Spinal cord (tissue), 10 donors: ENCODE measurements at places on chromosomes 1 and 21. TPM values are rescaled to one million over a fixed set of nuclear protein-coding genes. Genes with fewer than 3 reads are reported as not detected.

SPEN gene
- total RNA-seq = 59.0 TPM

RAB42 gene
- total RNA-seq = 9.2 TPM

ADAMTS1 gene
- 20.5 TPM for total RNA-seq

DNA sequence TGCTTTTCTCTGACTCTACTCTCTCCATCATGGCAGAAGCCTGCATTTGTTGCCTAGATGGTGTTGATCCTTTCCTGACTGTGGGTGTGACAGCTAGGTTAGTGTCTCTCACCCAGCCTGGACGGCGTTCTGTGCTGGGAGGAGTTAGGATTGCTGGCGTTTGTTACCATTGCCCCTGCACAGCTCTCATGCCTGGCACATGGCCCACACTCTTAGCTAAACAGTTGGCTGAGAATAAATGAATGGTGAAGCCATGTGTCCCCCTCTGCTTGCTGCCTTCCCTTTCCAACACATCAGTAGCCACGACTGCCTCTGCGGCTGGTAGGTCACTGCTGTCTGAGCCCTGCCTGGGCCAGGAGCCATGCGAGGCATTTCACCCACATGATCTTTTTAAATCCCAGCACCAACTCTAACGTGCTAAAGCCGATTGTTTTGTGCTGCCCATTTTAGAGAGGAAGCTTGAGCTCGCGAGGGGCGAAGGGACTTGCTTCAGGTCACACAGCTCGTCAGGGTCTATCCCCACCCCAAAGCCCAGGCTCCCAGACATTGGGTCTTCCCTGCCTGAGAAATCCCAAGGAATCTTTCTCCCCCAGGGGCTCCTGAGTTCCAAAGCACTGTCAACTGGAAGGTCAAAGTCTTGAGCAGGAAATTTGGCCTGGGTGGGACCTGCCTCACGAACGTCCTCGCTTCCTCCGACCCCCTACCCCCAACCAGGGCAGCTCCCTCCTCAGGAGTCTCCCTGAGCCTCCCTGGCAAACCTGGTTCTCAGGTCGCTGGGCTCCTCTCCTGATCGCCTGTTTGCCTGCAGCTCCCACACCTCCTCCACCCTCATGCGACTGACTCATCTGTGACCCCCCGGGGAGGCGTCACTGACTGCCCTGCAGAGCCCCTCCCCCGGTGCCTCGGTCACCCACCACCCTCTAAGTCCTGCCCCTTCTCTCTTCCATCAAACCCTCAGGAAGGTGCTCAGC, 271.7 kb upstream of the C1orf174 start:
- peak; percentile 37 for DNase-seq

GRCh38 chr1:231561647-231562383, 33.3 kb downstream of the TSNAX start:
- no peak for DNase-seq

- no peak for DNase-seq
Measured at GRCh38 chr1:164518692-164519332, 40.2 kb upstream of the PBX1 start.

DNA sequence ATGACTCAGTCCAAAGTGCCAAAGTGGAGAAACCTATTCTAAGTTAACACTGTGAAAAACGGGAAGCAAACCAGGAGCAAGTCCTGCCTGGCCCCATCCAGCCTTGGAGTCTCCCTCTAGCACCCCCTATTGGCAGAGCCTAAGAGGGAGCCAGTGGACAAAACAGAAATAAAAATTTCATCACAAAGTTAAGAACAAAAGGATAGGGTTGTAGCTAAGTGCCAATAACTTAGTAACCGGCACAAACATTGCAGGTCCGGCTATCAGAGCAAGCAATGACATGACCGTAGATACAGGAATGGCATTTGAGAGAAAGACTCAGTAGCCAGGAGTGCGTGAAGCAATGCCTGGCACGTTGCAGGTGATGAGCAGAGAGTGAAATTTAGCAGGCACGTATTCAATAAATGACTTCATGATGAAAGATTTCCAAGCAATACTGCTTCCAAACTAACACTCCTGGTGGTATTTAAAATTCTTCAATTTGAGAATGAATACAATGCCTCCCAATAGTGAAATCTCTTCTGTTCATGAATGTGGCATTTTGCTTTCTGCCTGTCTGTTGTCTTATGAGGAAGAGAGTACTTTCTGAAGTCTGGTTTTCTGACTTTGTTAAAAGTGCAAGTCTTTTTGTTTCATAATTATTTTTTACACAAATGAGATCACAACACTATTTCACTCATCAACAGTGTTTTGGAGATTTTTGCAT, 391.0 kb downstream of the OMA1 start:
- no peak for DNase-seq

DNA sequence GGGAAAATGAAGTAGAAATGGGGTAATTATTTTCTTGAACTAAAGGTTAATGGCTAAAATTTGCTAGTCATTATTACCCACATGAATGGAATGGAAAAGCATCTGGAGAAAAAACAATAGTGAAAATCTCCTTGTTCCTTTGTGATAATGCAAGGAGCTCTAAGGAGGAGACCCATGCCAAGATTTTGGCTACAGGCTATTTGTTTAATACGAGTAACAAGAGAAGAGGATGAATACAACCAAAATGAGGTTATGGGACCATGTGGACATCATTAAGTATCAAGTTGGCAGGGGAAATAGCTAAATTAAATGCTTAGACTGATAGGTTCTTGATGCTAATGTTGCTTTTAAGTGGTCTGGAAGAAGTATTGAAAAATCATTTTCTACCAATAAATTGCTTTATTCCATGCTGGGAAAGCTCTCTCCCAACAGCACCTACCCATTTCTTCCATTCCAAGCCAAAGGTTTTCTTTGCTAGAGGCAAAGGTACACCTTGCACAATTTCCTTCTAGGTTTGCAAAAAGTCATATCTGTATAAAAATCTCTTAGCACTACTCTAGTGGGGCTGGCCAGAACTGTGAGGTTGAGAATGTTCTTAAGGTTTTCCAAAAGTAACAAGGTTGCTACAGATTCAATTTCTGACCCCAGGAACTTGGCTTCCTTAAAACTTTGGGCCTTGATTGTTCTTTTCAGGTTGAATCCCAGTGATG, 100.2 kb downstream of the SMYD2 start:
- DNase-seq = no peak

GRCh38 chr1:98333406-98333805, 328.1 kb upstream of the SNX7 start:
- no peak for DNase-seq

DNA sequence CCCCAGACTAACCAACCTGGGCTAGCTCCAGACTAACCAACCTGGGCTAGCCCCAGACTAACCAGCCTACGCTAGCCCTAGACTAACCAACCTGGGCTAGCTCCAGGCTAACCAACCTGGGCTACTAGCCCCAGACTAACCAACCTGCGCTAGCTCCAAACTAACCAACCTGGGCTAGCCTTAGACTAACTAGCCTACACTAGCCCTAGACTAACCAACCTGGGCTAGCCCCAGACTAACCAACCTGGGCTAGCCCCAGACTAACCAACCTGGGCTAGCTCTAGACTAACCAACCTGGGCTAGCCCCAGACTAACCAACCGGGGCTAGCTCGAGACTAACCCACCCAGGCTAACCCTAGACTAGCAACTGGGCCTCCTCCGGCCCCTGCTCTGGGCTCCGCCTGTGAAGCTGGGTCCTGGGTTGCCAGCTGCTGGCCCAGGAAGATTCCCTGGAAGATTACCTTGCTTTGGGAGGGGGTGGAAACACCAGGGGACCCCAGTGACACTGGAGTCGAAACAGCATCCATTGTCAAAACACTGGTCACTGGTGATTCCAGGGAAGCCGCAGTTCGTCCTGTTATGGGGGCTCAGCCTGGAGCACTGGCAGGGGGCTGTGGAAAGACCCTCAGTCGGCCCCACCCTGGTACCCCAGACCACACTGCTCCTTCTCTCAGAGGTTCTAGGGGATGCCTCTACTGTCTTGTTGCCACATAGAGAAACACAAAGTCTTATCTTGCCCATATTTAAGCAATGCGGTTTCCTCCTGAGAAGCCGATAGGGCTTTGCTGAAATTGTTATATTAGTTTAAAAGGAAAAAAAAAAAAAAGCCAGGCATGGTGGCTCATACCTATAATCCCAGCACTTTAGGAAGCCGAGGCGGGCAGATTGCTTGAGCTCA, 1.1 kb downstream of the TFF2 start:
- DNase-seq = no peak

GRCh38 chr21:26148840-26149354, 21.7 kb downstream of the APP start:
- no peak for DNase-seq
